Progenitor cell of endocrine pancreas (in vitro differentiated cells): ENCODE measurements at places on chromosomes 5 and 9. TPM values are rescaled to one million over a fixed set of nuclear protein-coding genes. Genes with fewer than 3 reads are reported as not detected.

GRCh38 chr5:158816011-158816696, 283.6 kb downstream of the EBF1 start:
- no peak for DNase-seq
- H3K27me3 ChIP-seq = peaks cover 38% of the 10 kb centered on the region
- H3K4me1 ChIP-seq = peaks cover 7% of the 10 kb centered on the region
- no peak overlapping the region for H3K27ac ChIP-seq
- H3K4me3 ChIP-seq = no peak overlapping the region

- H3K27ac ChIP-seq = no peak overlapping the region
- H3K4me1 ChIP-seq = peaks cover 8% of the 10 kb centered on the region
- no peak overlapping the region for H3K4me3 ChIP-seq
- H3K27me3 ChIP-seq = peaks cover 15% of the 10 kb centered on the region
- no peak for DNase-seq
Measured at GRCh38 chr9:36034234-36034633, 2.5 kb upstream of the RECK start.

GRCh38 chr5:37637165-37637845, 202.5 kb downstream of the GDNF start:
- no peak overlapping the region for H3K4me3 ChIP-seq
- no peaks in the 10 kb centered on the region for H3K4me1 ChIP-seq
- no peak for DNase-seq
- H3K27ac ChIP-seq = no peak overlapping the region

DNA sequence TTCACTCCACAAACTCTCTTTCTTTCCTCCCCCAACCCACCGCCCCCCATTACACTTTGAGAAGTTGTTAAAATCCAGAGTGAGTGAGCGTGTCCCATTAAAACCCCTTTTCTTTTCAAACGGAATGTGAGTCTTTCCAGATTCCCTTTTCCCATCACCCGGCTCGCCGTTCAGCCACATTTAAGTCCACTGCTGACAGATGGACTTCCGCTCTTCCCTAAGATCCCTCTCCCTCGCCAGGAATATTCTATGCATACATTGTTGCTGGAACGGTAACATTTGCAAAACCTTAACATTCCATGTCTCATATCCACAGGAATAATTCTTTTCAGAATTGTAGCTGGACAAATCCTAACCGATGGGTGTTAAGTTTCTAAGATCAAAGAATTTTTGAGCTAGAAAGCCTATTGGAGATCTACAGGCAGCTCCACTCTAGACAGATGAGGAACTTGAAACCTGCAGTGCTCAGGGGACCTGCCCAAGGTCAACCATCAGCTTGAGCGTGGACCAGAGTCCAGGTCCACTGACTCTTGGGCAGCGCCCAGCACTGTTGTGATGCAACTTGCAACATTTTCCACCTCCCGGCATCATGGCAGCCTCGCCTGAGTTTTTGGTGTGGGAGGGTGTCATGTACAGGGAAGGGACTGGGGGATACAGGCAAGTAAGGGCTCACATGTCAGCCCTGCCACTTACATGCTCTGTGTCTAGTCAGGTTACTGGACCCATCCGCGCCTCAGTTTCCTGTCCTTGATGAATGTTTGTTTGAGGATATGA, 500.1 kb downstream of the CCDC171 start:
- DNase-seq = no peak
- H3K4me1 ChIP-seq = no peaks in the 10 kb centered on the region
- no peaks in the 10 kb centered on the region for H3K36me3 ChIP-seq
- no peaks in the 10 kb centered on the region for H3K27me3 ChIP-seq
- H3K27ac ChIP-seq = no peak overlapping the region

GRCh38 chr5:65926893-65927292, 518 bp downstream of the ERBIN start:
- DNase-seq = no peak
- peak overlapping the region; percentile 95 for H3K27ac ChIP-seq
- peak overlapping the region; percentile 83 for H3K4me3 ChIP-seq
- H3K36me3 ChIP-seq = peaks cover 2% of the 10 kb centered on the region

DNA sequence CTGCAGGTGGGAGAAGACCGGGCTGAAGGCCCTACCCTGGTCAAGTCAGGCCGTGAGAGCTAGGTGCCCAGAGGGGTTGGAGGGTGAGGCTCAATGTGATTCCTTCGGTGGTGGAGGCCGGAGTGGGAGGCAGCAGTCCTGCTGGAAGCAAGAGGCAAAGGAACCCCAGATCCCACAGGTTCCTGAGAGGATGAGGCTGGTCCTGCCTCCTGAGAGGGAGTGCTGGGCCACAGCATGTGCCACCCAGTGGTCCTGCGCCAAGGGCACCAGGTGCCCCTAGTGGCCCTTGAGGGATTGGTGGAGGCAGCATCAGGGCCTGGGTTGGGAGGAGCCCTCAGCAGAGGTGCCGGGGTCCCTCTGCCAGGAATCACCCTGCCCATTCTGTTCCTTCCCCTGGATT, 59.1 kb downstream of the BARX1 start:
- H3K4me3 ChIP-seq = no peak overlapping the region
- peaks cover 3% of the 10 kb centered on the region for H3K4me1 ChIP-seq

DNA sequence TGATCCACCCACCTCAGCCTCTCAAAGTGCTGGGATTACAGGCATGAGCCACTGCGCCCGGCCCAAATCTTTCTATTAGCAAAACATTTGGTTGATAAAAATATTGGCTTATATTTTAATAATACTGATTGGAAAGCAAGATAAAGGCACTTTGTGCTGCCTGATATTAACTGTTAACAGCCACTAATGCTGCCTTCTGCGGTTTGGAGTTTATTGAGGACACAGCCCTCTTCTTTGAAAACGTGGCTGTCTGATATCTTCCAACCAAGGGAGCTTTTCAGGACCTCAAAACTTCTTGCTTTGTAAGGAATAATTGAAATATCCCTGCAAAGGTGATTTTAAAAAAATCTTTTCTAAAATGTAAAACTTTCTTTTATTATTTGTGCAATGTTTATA, 94.0 kb downstream of the IQGAP2 start:
- no peak overlapping the region for H3K4me3 ChIP-seq
- peaks cover 2% of the 10 kb centered on the region for H3K27me3 ChIP-seq
- H3K27ac ChIP-seq = no peak overlapping the region
- no peak for DNase-seq
- no peaks in the 10 kb centered on the region for H3K36me3 ChIP-seq

- no peak overlapping the region for H3K27ac ChIP-seq
- no peak for DNase-seq
- H3K36me3 ChIP-seq = peaks cover 24% of the 10 kb centered on the region
- H3K4me1 ChIP-seq = no peaks in the 10 kb centered on the region
- H3K27me3 ChIP-seq = no peaks in the 10 kb centered on the region
Measured at GRCh38 chr5:65762234-65762633, 40.2 kb downstream of the NLN start.

DNA sequence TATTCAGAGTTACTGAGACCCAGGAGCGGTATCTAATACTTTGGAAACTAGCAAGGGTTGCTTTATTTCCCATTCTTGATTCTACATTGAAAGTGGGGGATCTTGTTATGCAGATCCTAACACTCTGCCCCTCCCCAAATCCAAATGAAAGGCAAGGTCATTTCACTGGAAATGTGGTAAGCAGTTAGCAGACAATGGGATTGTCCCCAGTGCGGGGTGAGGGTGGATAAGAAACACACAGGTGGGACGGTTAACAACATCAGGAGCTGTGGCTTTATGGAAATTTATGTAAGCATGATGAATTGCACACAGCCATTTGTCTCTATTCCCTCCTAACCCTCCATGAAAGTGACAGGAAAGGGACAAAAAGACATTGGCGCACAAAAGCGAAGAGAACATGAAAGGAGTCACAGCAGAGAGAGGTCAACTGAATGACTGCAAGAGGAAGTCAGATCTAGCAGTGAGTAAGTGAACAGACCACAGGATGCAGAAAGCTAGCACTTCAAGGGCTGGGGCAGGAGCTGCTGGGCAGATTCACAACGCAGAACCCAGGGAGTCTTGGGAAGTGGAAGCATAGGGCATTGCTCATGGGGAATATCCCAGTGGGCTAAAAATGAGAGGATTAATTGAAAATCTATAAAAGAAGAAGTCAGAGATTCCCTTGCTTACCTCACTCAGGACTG, 184.4 kb downstream of the HSD17B3 start:
- no peaks in the 10 kb centered on the region for H3K27me3 ChIP-seq
- H3K4me3 ChIP-seq = no peak overlapping the region
- H3K36me3 ChIP-seq = peaks cover 2% of the 10 kb centered on the region
- DNase-seq = no peak
- peak overlapping the region; percentile 88 for H3K27ac ChIP-seq

DNA sequence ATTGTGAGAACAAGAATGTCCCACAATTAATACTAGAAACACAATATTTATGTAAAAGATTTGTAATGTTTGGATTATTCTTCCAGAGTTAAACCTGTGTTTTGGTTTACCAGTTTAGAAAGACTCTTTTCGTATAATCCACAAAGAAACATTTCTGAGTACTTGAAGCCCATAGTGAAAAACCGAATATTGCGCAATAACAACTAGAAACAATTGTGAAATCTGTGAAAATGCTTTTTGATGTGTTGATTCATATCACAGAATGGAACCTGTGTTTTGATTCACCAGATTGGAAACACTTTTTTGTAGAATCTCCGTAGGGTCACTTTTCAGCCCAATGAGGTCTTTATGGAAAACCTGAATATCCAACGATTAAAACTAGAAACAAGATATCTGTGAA, 386.2 kb downstream of the PRDM9 start:
- H3K4me3 ChIP-seq = no peak overlapping the region
- H3K4me1 ChIP-seq = no peaks in the 10 kb centered on the region
- H3K27me3 ChIP-seq = no peaks in the 10 kb centered on the region
- DNase-seq = no peak
- H3K36me3 ChIP-seq = no peaks in the 10 kb centered on the region
- no peak overlapping the region for H3K27ac ChIP-seq

DNA sequence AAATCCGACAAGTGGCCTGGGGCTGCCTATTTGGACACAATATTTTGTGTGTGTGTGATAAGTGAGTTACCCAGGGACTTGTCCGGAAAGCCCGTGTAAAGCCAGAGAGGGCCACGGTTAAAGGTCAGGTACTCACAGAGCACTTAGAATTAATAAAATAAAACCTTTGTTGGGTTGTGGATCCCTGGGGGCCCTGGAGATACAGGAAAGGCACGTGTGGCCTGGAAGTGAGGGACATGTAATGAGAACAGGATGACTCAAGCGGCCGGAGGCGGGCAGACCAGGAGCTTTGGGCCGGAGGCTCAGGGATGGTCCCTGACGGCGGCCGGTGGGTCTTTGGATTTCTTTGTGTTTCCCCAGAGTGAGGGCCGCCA, 1.0 kb downstream of the DMRT2 start:
- peak overlapping the region; percentile 59 for H3K27ac ChIP-seq
- H3K4me3 ChIP-seq = peak overlapping the region; percentile 69
- peaks cover 80% of the 10 kb centered on the region for H3K27me3 ChIP-seq
- H3K36me3 ChIP-seq = no peaks in the 10 kb centered on the region
- no peak for DNase-seq

GRCh38 chr9:135343136-135343535, 136.4 kb upstream of the PPP1R26 start:
- peaks cover 60% of the 10 kb centered on the region for H3K27me3 ChIP-seq
- H3K4me1 ChIP-seq = no peaks in the 10 kb centered on the region
- H3K27ac ChIP-seq = no peak overlapping the region

- no peak overlapping the region for H3K27ac ChIP-seq
- H3K27me3 ChIP-seq = no peaks in the 10 kb centered on the region
- no peak overlapping the region for H3K4me3 ChIP-seq
- no peak for DNase-seq
Measured at GRCh38 chr5:9187614-9188013, 358.3 kb downstream of the SEMA5A start.

- H3K4me1 ChIP-seq = peaks cover 5% of the 10 kb centered on the region
- no peak overlapping the region for H3K4me3 ChIP-seq
- H3K36me3 ChIP-seq = no peaks in the 10 kb centered on the region
- DNase-seq = no peak
- H3K27ac ChIP-seq = no peak overlapping the region
Measured at GRCh38 chr5:97111616-97112015, 30.8 kb downstream of the LIX1 start.

GRCh38 chr5:144086295-144086694, 84.2 kb downstream of the YIPF5 start:
- H3K36me3 ChIP-seq = peaks cover 1% of the 10 kb centered on the region
- no peak overlapping the region for H3K27ac ChIP-seq
- no peak overlapping the region for H3K4me3 ChIP-seq

- no peaks in the 10 kb centered on the region for H3K27me3 ChIP-seq
- peaks cover 13% of the 10 kb centered on the region for H3K4me1 ChIP-seq
Measured at GRCh38 chr9:118674942-118675341, 694.3 kb downstream of the BRINP1 start.

- no peaks in the 10 kb centered on the region for H3K27me3 ChIP-seq
- DNase-seq = no peak
- H3K36me3 ChIP-seq = no peaks in the 10 kb centered on the region
- H3K27ac ChIP-seq = no peak overlapping the region
Measured at GRCh38 chr5:12392246-12392645, 488.0 kb upstream of the CTNND2 start.

- H3K4me1 ChIP-seq = peaks cover 21% of the 10 kb centered on the region
- H3K27ac ChIP-seq = no peak overlapping the region
- no peak for DNase-seq
- H3K27me3 ChIP-seq = peaks cover 7% of the 10 kb centered on the region
- H3K4me3 ChIP-seq = no peak overlapping the region
Measured at GRCh38 chr9:133693703-133694529, 44.2 kb downstream of the SARDH start.

DNA sequence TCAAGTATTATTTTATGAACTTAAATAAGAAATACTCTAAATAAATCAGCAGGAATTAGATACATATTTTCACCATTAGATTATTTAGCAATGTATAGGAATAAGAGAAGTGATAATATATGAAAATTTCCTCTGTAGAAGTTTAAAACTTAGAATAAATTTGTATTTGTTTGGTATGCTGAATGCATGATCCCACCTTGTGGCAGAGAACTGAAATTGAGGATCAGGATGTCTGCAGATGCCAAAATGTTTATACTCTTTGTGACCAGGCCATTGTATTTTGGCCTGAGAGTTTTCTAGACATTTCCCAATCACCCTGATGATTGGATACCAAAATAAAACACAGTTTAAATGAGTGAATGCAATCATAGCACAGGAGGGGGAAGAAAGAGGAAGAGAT, 6.3 kb downstream of the TYRP1 start:
- H3K27me3 ChIP-seq = no peaks in the 10 kb centered on the region
- H3K36me3 ChIP-seq = no peaks in the 10 kb centered on the region
- H3K4me1 ChIP-seq = no peaks in the 10 kb centered on the region

The RNF208 gene
- 24.0 and 25.7 TPM in 2 replicates for total RNA-seq

The DPYSL3 gene
- total RNA-seq = 56.0 and 60.4 TPM in 2 replicates

The DNAJB5 gene
- total RNA-seq = 12.4 and 15.4 TPM in 2 replicates

The RALGPS1 gene
- total RNA-seq = 39.2 and 43.8 TPM in 2 replicates

The ALDH1A1 gene
- total RNA-seq = 188 and 219 TPM in 2 replicates

The EGFL7 gene
- 13.5 and 16.3 TPM in 2 replicates for total RNA-seq
